Left ventricle myocardium superior (tissue), 1 donor: ENCODE measurements at places on chromosomes 7 and 10. TPM values are rescaled to one million over a fixed set of nuclear protein-coding genes. Genes with fewer than 3 reads are reported as not detected.

The GRID2IP gene
- not detected for total RNA-seq

The GLCCI1 gene
- 8.6 TPM for total RNA-seq

The SLC39A12 gene
- total RNA-seq = not detected

The STRIP2 gene
- 23.3 TPM for total RNA-seq

The ASZ1 gene
- total RNA-seq = not detected

The ADRA2A gene
- total RNA-seq = 0.64 TPM

The CYP3A7 gene
- not detected for total RNA-seq

The AKR1C4 gene
- not detected for total RNA-seq

The HOXA9 gene
- not detected for total RNA-seq

The CTNNA3 gene
- total RNA-seq = 130 TPM

The CALCR gene
- total RNA-seq = not detected

The PIK3CG gene
- 2.3 TPM for total RNA-seq

The FLNC gene
- 591 TPM for total RNA-seq

The HTR5A gene
- total RNA-seq = not detected

The TRIM50 gene
- total RNA-seq = 0.30 TPM

The PAPOLB gene
- 0.05 TPM for total RNA-seq

The LMTK2 gene
- 24.7 TPM for total RNA-seq

The LIPJ gene
- total RNA-seq = not detected

The INA gene
- not detected for total RNA-seq

The MTURN gene
- total RNA-seq = 18.8 TPM

The VSTM4 gene
- total RNA-seq = 12.2 TPM

The LIPF gene
- total RNA-seq = not detected

The MSMB gene
- total RNA-seq = not detected

The TCERG1L gene
- not detected for total RNA-seq

The LDB3 gene
- total RNA-seq = 1,459 TPM

The HPS1 gene
- total RNA-seq = 28.9 TPM

The HGF gene
- total RNA-seq = 2.4 TPM

The UBE2H gene
- total RNA-seq = 121 TPM

The CFTR gene
- total RNA-seq = 3.0 TPM

The GNGT1 gene
- total RNA-seq = not detected
